ENCODE measurements at places on chromosomes 5 and 9.

GRCh38 chr5:59152701-59153245 lies 569.9 kb downstream of the RAB3C start:
- DNase-seq: no peak

GRCh38 chr5:1010181-1010510 lies 1.5 kb downstream of the NKD2 start:
- no peak for DNase-seq

DNA sequence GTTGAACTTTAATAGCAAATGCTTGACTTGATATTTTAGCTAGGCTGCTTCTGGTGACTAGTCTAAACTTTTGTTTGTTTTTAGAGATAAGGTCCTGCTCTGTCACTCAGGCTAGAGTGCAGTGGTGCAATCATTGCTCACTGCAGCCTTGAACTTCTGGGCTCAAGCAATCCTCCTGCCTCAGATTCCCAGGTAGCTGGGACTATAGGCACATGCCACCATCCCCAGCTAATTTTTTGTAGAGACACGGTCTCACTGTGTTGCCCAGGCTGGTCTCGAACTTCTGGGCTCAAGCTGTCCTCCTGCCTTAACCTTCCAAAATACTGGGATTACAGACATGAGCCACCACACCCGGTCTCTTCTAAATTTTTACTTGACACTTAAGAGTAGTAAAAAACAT lies 20.7 kb downstream of the CDC37L1 start:
- DNase-seq: no peak

- DNase-seq: no peak
Observed at GRCh38 chr9:33372900-33373299, 29.5 kb downstream of the AQP7 start.

GRCh38 chr5:76986825-76987526 lies 34.1 kb downstream of the CRHBP start:
- no peak for DNase-seq

DNA sequence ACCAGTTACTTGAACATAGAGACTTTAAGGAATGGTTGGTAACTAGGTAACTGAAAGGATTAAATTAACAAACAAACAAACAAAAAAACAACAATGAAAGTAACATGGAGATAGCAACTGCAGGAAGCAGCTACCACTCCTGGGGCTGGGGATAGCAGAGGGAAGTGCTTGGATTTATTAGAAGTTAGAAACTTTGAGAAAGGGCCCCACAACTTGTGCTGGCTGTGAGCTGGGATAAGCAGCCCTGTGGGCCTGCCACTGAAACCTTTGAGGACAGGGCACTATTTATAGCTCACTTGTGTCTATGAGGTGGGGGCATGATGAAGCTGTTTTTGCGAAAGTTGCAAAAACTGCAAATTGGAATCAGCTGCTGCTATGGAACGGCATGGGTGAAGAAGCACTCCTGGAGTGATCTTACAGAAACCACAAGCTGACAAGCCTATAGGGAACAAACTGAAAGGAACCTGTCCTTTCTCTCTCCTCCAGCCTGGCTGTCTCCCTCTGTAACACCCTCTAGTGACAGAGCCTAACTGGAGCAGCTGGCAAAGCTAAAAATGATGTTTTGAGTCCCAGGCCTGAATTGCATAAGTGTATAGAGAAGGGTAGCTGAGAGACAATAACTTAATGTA lies 91.4 kb upstream of the RANBP6 start:
- no peak for DNase-seq

DNA sequence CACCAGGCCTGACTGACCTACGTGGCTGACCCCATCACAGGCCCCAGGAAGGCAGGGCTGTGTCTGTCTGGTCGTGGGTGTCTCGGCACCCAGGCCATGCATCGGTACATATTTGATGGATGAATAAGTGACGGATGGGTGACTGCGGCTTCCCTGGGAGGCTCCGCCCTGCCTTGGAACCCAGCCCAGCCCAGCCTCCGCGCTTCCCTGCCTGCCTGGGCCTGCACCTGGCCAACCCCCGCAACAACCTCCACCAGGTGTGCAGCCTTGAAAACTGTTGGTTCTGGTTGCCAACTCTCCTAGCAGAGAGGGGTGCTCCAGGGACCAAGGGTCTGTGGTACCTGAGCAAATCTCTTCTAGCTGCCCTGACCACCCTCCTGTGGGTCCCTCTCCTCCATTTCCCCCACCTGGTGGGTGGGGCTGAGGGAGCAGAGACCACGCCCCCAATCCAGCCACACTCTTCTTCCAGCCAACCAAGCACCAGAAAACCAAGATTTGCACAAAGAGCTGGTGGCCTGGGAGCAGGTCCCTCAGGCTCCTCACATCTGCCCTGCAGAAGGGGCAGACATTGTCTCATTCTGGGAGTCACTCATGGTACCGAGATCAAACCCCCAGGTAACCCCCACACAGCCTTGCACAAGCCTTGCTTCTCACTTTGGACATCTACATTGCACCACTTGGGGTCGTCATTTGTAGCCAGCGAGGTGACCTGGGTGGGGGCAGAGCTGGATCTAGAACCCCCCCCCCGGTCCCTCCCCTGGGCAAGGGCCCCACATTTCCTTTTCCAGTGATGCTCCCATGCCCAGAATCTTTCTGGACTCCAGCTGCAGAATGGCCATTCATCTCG lies 100.6 kb upstream of the IER5L start:
- no peak for DNase-seq

Measured in activated naive CD4-positive, alpha-beta T cell treated with Interleukin-2 at 50 U/mL for 16 hours (primary cell).